Urinary bladder (tissue), 4 donors: ENCODE measurements at places on chromosomes 4 and X. TPM values are rescaled to one million over a fixed set of nuclear protein-coding genes. Genes with fewer than 3 reads are reported as not detected.

DNA sequence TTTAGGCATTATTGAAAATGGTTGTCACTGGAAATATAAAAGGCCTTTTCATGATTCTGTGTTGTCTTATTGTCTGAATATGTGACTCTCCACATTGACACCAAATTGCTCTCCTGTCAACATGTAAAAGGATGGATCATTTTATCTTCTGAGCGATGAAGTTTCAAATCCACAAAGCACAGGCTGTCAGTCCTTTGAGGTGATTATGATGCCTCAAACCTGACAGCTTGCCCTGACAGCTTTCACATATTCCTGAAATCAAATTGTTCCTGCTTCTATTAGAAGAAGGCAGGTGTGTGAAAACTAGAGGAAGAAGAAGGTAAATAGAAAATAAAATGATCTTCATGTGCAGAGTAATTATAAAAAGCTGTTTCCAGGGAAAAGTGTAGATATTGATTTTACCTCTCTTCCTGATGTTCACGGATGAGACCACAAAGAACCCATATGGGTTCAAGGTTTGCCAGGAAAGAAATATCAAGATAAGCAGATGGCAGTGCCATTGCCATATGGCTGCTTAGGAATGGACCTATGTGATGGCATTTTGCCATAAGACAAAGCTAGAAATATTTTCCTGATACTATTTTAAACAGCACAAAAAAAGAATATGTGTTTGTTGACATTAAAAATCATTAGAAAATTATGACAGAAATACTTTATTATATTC lies 1006.3 kb upstream of the AGA start:
- no peak for DNase-seq

- DNase-seq: no peak
Measured at GRCh38 chr4:126779436-126780166, 853.2 kb upstream of the INTU start.

DNA sequence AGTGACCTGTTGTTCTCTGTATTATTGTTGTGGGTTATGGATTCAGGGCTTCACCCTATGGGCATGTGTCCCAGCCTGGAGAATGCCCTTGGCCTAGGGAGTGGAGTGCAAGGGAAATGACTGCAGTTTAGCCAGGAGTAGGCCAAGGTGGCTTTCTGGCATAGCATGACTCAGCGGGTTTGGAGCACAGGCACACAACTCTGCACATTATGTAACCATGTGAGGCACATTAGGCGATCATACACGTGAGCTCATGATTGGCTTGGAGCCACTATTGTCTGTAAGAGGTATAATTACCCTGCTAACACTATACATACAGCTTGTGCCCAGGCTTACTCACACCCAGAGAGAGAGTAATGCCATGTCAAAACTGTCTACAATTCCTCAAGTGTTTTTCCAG lies 35.1 kb upstream of the TACR3 start:
- no peak for DNase-seq

GRCh38 chr4:2288051-2288541 lies 26.2 kb upstream of the MXD4 start:
- no peak for DNase-seq

DNA sequence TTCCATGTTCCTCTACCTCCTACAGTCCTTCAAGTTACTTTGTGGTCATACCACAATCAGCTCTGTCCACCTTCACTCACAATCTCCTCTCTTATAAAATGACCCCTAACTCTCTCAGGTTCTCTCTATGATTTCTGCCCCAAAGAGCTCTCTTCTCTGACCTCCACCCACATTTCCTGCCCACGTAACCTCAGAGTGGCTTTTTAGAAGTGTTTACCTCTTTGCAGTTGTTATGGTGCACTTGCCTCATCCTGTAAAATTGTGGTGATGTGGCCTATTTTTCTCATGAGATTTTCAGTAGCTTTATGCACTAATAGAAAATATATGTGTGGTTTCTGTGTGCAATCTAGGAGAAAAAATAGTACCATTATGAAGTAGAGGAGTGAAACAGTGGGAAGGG lies 215.8 kb downstream of the PACRGL start:
- no peak for DNase-seq

GRCh38 chrX:48971249-48972219 lies at the start of gene KCND1:
KCND1 (minus strand) TSS chrX:48971844; CDS start chrX:48970271, 1,573 bp downstream.
- no peak for DNase-seq

GRCh38 chrX:110944311-110944750 lies 148.7 kb upstream of the CHRDL1 start:
- no peak for DNase-seq

DNA sequence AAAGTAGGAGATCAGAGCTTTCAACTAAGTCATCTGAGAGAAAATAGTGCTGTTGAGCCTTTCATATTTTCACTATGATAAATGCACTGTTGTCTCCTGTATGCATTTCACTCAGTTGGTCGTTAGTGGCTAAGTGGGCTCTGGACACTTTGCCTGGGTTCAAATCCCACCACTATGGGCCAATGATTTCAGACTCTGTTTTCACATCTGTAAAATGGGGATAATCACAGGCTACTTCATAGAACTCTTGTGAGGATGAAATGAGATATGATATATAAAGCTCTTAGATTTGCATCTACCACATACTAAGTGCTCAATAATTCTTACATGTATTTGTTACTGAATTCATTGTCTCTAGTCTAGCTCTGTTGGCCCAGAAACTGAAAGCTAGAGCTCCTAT lies 16.8 kb downstream of the LNX1 start:
- DNase-seq: no peak

DNA sequence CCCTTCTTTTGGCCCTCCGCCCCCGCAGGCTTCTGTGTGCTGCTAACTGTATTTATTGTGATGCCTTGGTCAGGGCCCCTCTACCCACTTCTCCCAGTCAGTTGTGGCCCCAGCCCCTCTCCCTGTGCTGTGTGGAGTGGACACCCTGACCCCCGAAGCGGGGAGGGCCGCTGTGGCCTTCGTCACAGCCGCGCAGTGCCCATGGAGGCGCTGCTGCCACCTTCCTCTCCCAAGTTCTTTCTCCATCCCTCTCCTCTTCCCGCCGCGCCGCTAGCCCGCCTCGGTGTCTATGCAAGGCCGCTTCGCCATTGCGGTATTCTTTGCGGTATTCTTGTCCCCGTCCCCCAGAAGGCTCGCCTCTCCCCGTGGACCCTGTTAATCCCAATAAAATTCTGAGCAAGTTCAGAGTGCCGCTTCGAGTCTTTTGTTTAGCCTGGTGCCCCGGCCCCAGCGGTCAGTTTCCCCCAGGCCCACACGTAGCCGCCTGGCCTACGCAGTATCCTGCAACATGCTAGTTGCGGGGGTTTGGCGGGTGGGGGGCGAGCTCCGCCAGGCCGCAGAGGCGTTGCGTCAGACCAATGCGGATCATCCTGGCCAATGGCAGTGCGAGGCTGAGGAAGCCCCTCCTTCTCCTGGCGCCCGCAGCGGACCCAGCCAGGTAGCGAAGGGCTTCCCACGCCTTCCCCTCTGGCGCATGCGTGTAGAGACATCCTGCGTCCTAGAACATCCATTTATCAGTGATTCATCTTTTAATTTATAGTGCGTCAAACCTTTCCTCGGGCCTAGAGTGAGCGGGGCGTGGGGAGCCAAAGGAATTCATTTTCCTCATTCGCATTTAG lies 5.6 kb upstream of the KANTR start:
- DNase-seq: peak; percentile 68

- no peak for DNase-seq
Measured at GRCh38 chr4:1366371-1367229, 19.6 kb downstream of the UVSSA start.

DNA sequence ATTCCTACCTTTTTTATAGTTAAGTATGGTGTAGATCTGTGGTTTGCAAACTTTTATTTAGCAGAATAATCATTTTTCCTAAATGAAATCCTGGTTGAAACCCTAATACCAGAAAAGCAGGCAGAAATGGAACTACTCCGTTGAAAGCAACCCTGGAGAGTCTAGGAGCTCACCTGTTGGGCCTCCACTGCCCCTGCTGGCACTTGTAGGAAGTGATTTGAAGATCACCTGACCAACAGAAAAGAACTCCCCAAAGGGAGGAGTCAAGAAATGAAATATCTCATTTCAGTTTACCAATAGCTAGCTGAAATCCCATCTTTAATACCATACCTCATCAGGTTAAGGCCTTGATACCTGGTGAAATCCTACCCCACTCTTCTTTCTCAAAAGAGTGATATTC lies 277.1 kb downstream of the KLHL13 start:
- no peak for DNase-seq

GRCh38 chrX:153884590-153884989 lies 1.4 kb downstream of the L1CAM start:
- DNase-seq: no peak

- DNase-seq: no peak
Measured at GRCh38 chrX:2502668-2503519, 2.1 kb upstream of the DHRSX start.

- DNase-seq: no peak
Measured at GRCh38 chrX:66233209-66233608, 69.2 kb downstream of the HEPH start.

The SPANXN4 gene
- total RNA-seq: not detected

DNA sequence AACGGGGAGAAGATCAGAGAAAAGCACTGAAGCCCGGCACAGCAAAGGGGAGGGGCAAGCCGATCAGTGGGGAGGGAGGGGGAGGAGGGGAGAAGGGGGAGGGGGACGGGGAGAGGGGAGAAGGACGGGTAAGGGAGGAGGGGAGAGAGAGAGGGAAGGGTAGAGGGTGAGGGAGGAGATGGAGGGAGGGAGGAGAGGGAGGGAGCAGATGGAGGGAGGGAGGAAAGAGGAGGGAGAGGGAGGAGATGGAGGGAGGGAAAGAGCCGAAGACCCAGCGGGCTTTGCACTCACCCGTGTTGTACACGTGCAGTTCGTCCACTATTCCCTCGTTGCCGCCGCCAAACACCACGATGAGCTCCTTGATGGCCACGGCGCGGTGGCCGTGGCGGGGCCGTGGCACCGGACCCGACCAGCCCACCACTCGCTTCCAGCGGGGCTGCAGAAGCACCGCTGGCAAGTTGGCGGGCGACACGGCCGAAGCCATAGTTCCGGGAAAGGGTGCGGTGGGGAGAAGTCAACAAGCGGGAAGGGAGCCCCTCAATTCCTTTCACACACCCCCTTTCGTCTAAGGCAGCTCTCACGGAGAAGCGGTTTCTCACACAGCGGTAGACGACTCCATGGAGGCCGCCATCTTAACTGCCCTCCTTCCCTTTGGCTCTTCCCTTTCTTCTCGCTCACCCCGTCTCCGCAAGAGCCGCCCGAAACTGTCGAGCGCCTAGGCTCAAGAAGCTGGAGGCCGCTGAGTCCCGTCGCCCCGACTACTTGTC lies 1.1 kb downstream of the HCFC1 start:
- DNase-seq: no peak

The MAGEA11 gene
- total RNA-seq: not detected

DNA sequence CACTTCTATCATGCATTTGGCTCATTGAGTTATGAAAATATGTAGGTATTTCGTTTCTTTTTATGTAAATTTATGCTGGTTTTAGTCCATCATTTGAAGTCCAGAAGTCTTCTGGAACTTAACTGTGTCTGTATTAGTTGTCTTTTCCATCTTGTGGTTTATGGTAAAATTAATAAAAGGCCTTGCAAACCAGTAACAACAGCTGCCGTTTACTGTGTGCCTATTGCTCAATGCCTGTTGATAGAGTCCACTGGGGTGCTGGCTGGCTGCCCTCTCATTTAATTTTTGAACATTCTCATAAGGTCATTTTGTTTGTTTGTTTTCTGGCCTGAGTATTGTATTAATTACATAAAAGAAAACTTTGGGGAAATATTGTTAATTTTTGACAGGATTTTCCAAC lies 98.0 kb downstream of the NAA11 start:
- no peak for DNase-seq

The PAGE2B gene
- total RNA-seq: not detected

GRCh38 chr4:76894537-76895255 lies 3.2 kb downstream of the SOWAHB start:
- DNase-seq: no peak

DNA sequence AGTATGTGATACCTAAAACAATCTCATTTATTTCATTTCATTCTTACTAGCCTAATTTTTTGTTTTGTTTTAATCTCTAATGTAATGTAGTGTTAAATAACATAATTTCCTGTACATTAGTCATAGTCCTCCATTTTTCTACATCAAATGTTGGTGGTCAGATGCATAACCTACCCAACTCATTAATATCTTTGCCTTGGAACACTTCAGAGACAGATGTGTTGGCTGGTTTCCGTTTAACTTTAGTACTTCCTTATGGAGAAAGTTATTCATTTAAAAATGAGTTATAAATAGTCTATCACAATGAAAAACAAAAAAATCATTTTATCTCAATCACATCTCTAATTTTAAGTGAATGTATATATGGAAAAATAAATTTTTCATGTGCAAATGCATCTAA lies 190.2 kb downstream of the ANTXR2 start:
- DNase-seq: no peak

DNA sequence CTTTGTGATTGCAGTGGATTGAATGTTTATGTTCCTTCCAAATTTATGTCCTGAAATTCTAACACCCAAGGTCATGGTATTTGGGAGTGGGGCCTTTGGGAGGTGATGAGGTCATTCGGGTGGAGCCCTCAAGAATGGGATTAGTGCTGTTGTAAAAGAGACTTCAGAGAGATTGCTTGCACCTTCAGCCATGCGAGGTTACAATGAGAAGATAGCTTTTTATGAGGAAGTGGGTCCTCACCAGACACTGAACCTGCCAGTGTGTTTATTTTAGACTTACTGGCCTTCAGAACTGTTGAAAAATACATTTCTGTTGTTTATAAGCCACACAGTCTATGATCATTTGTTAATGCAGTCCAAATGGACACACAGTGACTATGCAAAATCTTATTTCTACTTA lies 161.0 kb upstream of the GPRIN3 start:
- no peak for DNase-seq

- no peak for DNase-seq
Measured at GRCh38 chrX:110985470-110985869, 110.5 kb upstream of the PAK3 start.

DNA sequence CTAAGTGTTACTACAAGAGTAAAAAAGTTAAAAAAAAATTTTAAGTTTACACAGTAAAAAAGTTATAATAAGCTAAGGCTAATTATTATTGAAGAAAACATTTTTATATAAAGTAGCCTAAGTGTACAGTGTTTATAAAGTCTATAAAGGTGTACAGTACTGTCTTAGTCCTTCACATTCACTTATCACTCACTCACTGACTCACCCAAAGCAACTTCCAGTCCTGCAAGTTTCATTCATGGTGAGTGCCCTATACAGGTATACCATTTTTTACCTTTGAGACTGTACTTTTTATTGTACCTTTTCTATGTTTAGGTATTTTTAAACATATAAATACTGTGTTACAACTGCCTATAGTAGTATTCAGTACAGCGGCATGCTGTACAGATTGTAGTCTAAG lies 74.2 kb downstream of the TMEM165 start:
- DNase-seq: no peak

- DNase-seq: no peak
Measured at GRCh38 chrX:40155589-40156469, 58.1 kb upstream of the BCOR start.

The FANCB gene
- total RNA-seq: 12.6 TPM
